ENCODE measurements at places on chromosomes 11 and 22.

DNA sequence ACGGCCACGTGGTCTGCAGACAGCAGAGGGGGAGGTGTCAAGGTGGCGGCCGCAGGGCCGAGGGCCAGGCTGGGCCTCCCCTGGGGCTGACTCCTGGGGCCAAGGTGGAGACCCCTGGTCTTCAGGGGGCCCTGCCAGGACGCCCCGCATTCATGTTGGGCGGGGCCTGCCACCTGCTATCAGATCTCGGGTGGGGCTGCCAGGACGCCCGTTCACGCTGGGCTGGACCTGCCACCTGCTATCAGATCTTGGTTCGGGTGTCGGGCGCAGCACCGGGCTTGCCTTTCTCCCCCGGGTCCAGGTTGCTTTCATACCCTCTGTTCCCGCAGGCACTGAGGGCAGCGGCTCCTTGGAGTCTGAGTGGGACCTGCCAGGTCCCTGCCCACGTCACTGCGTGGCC is 16.1 kb upstream of the MAPK11 start:
- no peak for DNase-seq

GRCh38 chr22:19841641-19842392 is 12.9 kb downstream of the GNB1L start:
- no peak for DNase-seq

DNA sequence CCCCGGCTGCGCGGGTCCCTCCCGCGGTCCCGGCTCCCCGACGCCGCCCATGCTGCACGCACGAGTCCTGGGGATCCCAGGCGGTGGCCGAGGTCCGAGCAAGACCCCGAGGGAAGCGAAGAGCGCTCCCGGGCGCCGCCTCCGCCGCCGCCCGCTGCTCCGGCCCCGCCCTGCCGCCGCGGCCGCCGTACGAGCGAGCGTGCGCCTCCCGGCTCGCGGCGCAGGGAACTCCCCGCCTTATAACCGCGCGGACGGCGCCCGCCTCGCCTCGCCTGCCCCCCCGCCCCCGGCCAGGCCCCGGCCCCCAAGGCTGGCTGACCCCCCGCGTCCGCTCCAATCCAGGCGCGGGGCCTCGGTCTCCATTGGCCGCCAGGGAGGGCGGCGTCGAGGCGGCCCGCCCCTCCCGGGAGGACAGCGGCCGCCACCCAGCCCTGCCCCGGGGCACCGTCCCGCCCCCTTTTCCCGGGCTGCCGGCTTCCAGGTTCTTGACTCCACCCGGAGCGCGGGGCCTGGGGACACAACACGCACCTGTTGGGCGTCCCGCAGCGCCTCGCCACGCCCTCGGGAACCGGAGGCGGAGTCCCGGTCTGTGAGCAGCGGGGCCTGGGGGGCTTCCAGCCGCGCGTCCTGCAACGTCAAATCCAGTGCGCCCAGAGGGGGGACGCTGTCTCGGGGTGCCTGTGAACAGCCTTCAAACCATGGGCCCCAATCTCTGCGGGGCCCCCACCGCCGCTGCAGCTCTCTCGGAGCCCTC is at the start of gene FADS3:
TSS of gene FADS3 (minus strand) at position 215 of the 754 bp plus-strand sequence. CDS start at position 51, 164 bp downstream.
- peak; percentile 94 for DNase-seq

GRCh38 chr11:108527382-108527781 is 29.2 kb upstream of the POGLUT3 start:
- no peak for DNase-seq

DNA sequence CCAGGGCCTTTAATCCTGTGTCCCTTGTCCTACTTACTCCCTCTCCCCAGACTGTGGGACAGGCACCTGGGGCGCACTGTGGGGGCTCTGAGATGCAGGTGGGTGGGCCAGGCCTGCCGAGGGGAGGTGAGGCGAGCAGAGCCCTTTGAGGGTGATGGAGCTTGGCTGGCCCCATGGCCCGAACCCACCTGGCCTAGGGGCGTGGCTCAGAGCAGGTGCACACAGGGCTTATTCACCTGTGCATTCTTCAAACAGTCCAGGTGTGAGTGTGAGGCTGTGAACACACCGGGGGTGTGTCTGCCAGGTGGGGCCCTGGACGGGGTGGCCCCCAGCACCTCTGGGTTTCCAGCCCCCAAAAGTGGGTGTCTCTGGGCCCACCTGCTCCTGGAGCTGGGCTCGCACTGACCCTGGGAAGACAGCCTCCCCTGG is 9.0 kb upstream of the MUC5AC start:
- no peak for DNase-seq

DNA sequence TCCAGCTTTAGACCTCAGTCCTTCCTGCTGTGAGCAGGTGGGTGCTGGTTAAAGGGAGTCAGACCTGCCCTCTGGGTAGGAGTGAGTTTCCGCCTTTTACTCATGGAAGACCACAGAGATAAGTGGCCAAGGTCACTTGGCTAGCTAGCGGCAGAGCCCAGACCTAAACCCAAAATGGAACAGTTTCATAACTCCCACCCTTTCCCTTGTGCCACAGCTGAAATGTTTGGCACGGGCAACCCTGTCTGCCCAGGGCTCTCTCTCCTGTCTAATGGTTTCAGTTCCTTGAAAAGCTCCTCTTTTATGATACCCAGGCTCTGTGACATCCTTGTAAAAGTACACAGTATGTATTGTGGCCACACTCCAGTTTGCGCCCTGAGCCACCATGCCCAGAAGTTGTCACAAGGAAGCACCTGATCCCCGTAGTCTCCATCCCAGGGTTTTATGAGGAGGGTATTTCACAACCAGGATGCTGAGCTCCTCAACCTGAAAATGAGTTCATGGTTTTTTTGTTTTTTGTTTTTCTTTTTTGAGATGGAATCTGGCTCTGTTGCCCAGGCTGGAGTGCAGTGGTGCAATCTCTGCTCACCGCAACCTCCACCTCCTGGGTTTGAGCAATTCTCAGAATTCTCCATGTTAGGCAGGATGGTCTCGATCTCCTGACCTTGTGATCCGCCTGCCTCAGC is 5.1 kb downstream of the MB start:
- DNase-seq = no peak

- no peak for DNase-seq
These were observed 53.2 kb upstream of the MTNR1B start for GRCh38 chr11:92916299-92916698.

DNA sequence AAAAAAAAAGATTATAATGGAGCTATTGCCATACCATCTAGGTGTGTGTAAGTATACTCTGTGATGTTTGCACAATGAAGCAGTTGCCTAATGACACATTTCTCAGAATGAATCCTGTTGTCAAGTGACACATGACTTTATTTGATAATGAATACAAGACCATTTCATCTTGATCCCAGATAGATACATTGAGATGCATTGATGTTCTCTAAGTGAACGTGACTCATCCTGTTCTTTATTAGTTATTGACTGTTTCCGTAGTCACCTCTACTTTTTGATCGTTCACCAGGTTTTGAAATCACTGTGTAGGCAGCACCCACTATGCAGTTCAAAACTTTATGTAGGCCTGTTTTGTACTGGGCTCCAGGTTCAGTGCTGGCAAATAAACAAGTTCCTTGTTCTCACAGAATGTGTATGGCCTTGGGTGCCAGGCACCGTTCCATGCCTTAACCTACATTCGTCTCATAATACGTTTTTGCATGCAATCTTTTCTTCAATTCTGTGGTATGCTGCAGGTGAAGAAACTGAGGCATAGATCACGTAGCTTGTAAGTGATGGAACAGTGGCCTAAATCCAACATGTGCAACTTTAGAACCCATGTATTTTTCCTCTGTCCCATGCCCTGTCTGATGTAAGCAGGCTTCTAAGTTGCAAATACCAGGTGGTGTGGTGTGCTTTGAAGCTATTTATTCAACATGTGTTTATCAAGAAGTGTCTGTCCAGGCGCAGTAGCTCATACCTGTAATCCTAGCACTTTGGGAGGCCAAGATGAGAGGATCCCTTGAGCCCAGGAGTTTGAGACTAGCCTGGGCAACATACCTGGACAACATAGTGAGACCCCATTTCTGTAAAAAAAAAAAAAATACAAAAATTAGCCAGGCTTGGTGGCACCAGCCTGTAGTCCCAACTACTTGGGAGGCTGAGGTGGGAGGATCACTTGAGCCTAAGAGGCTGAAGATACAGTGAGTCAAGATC is 10.4 kb downstream of the SREBF2 start:
- no peak for DNase-seq

DNA sequence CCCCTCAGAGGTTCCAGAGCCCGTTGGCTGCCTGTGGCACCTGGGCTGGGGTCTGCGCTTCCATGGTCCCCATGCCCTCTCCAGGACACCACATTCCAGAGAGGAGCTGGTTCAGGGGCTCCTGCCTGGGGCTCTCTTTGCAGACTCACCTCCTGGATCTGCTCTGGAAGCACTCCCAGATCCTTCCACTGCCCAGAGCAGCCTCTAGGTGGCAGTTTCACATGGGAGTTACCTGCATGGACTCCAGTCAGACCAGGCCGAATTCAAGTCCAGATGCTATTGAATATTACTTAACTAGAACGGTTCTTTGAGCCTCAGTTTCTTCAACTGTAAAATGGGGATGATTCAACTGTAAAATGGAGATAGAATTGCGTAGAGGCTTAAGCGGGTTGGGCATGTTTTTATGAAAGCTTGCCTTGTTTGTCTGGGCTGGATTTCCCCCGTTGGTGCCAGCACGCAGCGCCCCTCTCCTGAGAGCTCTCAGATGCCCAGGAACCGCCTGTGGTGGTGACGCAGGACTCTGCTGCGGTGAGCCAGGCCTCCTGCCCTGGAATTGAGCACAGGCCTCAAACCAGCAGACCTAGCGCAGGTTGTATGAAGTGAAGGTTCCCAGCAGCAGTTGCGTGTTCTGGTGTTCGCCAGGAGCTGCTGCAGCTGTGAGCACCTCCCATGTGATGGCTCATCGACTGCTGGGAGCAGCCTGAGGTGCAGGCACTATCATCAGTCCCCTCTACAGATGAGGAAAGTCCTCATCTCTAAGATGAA is 44.2 kb downstream of the LMO1 start:
- no peak for DNase-seq

DNA sequence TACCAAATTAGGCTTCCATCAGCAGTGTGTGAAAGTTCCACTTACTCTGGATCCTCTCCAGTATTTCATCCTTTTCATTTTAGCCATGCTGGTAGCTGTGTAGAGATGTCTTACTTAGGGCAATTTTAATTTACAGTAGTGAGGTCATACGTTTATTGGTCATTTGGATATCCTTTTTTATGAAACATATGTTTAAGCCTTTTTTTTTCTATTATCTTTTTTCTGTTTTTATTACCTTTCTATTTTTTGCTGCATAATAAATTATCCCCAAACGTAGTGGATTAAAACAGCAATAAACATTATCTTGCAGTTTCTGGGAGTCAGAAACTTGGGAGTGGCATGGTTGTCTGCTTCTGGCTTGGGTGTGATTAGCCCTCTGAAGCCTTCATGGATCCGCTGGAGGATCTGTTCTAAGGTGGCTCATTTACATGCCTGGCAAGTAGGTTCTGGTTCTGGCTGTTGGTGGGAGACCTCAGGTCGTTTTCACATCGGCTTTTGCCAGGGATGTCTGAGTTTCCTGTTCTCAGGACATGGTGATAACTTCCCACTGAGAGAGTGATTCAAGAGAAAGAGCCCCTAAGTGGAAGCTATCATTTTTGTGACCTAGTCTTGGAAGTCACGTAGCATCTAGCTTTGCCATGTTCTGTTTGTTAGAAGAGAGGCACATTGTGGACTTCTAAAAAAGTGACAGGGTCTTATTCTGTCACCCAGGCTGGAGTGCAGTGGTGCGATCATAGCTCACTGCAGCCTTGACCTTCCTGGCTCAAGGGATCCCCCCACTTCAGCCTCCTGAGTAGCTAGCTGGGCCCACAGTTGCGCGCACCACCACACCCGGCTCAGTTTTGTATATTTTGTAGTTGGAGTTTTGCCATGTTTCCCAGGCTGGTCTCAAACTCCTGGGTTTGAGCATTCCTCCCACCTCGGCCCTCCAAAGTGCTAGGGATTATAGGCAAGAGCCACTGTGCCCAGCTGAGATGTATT is 38.6 kb downstream of the PPP6R3 start:
- no peak for DNase-seq

DNA sequence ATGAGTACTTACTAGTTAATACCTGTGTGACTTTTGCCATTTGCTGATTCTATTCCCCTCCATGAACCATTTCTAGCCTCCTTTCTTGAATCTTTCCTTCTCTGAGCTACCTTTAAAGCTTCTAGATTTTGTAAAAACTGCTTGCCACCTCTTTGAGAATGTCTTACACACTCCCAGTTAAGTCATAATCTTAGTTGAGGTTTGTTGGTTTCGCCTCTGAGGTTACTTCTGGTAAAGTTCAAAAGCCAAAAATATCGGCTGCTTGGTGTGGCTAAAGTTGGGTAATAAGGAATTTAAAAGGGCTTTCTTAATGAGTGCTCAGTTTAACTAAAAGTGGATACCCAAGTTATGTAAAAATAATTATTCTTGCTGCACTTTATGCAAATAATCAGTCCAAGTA is 10.4 kb upstream of the GLYAT start:
- DNase-seq = no peak

- DNase-seq = peak; percentile 7
These were observed 69.5 kb downstream of the ARHGAP8 start for GRCh38 chr22:44821741-44822475.

DNA sequence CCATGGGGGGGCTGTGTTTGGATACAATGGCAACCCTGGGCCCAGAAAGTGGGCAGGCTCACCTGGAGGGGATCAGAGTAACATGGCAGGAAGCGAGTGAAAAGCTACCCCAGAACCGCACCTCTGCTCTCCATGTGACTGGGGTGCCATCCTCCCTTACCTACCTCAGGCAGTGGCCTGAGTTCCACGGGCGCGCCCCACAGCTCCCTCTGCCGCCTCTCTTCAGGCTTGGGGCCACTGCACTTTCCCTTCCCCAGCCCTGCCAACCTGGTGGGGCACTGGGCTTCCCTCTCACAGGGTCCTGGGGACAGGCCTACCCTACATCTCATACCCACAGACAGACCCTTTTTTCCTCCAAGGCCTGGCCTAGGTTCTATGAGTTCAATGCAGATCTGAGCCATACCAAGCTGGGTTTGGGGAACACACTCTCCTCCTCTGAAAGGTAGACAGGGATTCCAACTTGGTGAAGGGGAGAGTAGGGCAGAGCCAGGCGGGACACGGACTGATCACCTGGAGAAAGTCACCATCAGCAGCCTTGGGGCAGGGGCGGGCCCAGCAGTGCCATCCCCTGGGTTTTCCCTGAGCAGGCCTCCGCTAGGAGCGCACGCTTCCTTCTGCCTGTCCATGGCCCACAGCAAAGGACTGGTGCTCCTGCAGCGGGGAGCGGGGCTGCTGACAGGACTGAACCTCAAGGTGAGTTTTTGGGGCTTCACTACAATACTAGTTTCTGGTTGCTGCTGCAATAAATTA is 7.1 kb downstream of the GALR3 start:
- no peak for DNase-seq

- no peak for DNase-seq
These were observed 28.1 kb upstream of the GNAZ start for GRCh38 chr22:23042179-23042578.

DNA sequence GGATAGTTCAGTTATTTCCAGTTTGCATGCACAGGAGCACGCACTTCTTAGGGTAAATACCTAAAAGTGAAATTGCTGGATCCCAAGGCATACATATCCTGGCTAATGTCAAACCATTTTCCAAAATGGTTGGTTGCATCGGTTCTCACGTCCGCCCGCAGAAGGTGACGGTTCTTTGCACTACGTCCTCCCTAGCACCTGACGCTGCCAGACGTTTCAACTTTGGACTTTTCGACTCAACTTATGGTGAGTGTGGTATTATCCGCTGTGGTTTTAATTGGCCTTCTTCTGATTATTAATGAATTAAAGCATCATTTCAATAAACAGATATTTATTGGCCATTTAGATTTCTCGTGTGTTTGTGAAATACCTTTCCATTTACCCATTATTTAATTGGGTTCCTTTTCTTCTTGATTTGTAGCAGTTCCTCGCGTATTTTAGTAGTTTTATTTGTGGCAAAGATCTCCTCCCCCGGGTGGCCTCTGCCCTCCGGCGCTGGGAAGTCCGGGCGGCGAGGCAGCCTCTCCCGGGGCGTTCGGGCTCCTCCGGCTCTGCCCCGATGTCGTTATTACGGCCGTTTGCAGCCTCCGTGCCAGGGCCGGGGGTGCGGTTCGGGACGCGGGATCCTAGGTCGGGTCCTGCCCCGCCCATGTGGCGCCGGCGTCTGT is at the start of gene JHY:
TSS of gene JHY (plus strand) at position 571 of the 668 bp plus-strand sequence. CDS start 3,091 bp downstream, outside the sequence.
- DNase-seq = no peak
